Subcutaneous preadipocyte (primary cell): ENCODE measurements at places on chromosomes 4 and X. TPM values are rescaled to one million over a fixed set of nuclear protein-coding genes. Genes with fewer than 3 reads are reported as not detected.

CXorf38 gene
- total RNA-seq: 12.1 and 16.4 TPM in 2 replicates

PPP3CA gene
- 33.4 and 43.4 TPM in 2 replicates for total RNA-seq

DDIT4L gene
- total RNA-seq: 6.3 and 12.9 TPM in 2 replicates

CYP2U1 gene
- 7.8 and 8.8 TPM in 2 replicates for total RNA-seq

CTBP1 gene
- 212 and 303 TPM in 2 replicates for total RNA-seq

RBM3 gene
- 322 and 356 TPM in 2 replicates for total RNA-seq

RNF4 gene
- total RNA-seq: 55.9 and 57.3 TPM in 2 replicates

NHSL2 gene
- total RNA-seq: 0.78 and 1.8 TPM in 2 replicates
